ENCODE measurements at places on chromosomes 1 and 21.

- DNase-seq: no peak
These were observed 97.2 kb downstream of the PHTF1 start for GRCh38 chr1:113662101-113662500.

DNA sequence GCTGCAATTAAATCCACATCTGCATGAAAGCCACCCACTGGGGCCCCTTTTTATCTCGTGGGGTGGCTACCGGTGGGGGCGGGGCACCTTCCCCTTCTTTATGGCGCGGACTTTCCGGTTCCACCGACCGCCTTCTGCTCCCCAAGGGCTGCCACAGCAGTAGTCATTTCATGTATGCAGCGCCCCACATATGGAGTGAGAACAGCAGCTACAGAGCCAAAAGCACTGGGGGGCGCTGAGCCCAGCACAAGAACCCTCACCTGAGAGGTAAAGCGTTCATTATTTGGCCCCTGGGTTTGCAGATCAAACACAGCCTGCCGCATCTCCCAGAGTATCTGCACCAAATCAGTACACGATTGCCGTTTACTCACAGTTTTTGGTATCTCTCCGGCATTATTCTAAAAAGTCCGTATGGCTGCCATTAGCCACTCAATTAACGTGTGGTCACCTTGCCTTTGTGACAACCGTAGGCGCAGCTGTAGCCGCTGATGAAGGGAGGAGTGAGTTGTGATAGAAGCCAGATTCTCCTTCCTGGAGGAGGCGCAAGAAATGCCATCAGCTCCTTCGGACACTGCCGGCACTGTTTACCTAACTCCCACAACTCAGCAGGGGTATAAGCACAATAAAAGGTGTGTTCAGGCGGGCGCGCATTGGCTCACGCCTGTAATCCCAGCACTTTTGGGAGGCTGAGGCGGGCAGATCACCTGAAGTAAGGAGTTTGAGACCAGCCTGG, 30.4 kb upstream of the CR2 start:
- DNase-seq: no peak

DNA sequence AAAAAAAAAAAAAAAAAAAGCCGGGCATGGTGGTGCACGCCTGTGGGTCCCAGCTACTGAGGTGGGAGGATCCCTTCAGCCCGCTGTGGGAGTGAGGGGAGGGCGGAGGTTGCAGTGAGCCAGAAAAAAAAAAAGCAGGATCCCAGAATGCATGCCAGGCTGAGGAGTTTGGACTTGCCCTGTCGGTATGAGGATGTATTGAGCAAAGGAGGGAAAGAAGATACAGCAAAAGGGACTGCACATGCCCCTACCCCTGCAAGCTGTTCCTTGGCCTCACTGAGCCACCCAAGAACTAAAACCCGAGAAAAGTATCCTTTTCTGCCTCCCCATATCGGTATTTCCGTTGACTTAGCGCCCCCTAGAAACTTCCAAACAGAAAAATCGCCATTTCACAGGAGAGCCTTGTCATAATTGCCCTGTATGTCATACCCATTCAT, 1.3 kb upstream of the GPATCH4 start:
- no peak for DNase-seq

- DNase-seq: no peak
These were observed 14.7 kb downstream of the TMCO1 start for GRCh38 chr1:165753934-165754333.

- DNase-seq: no peak
These were observed 2.8 kb downstream of the RAB4A start for GRCh38 chr1:229273507-229274232.

GRCh38 chr1:150529017-150529416, 13.5 kb downstream of the FALEC start:
- no peak for DNase-seq

GRCh38 chr1:246947255-246947654, 15.5 kb upstream of the AHCTF1 start:
- no peak for DNase-seq

- no peak for DNase-seq
These were observed 3.4 kb downstream of the EPHA10 start for GRCh38 chr1:37761416-37762095.

GRCh38 chr1:58997060-58997411, 213.2 kb upstream of the JUN start:
- DNase-seq: no peak

- DNase-seq: no peak
These were observed 21.0 kb downstream of the NFYC start for GRCh38 chr1:40712405-40712944.

GRCh38 chr1:101371259-101371658, 134.4 kb downstream of the S1PR1 start:
- no peak for DNase-seq

DNA sequence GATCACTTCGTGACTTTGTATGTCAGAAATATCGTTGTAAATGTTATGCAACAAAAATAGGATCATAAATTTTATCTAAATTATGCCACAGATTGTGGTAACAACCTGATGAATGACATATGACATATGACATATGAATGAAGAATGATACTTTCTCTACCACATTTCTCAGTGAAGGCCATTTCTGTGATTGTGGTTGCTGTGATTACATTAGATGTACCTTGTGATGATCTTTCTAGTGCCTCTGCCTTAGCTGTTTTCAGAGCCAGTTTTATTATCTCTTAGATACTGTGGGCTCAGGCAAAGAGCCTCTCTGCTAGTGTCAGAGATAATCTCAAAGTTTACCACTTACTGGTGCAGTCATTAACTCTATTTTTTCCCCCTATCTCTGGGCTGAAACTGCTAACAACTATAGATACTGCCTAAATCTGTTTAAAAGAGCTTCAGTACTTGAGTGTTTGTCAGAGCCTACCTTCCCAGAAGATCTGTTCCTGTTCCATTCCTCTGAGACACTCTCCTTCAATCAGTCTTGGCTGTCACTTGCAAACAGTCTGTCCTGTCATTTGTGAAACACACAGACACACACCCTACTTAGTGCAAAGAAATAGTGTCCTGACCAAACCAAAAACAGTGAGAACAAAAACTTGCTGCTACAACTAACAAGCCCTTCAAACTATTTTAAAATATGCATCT, 55.5 kb downstream of the HMCN1 start:
- DNase-seq: no peak

- peak; percentile 98 for DNase-seq
These were observed 101.3 kb downstream of the IER5 start for GRCh38 chr1:181189691-181190363.

DNA sequence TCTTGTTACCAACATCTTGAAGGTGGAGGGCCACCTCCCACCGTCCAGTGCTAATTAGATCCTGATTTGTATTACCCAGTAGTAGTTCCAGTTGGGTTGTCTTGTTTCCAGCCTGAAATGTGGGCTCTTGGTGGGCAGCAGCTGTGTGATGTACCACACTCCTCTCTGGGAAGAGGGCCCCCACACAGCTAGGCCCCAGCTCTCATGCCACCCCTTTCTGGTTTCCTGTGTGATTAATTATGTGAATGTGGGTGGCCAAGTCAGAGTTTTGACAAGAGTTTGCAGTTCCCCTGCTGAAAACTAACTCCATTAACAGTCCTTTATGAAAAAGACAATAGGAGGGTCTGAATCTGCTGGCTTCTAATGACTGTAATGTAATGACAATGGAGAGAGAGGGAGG, 3.8 kb downstream of the HMGB4 start:
- no peak for DNase-seq

DNA sequence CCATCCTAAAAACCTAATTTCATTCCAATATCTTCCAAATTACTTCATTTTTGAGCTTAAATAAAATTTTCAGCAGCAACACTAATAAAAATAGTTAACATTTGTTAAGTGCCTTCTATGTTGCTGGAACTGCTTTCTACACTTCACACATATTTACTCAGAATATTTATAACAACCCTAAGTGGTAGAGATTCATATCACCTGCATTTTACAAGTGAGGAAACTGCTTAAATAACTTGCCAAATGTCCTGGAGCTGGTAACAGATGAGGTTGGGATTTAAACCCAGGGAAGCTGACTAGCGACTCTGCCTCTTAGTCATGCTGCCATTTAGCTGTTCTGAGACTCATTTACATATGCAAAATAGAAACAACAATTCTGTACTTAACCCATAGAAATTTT, 86.1 kb upstream of the PBX1 start:
- no peak for DNase-seq

- DNase-seq: no peak
These were observed 39.0 kb downstream of the APP start for GRCh38 chr21:26131554-26131953.

DNA sequence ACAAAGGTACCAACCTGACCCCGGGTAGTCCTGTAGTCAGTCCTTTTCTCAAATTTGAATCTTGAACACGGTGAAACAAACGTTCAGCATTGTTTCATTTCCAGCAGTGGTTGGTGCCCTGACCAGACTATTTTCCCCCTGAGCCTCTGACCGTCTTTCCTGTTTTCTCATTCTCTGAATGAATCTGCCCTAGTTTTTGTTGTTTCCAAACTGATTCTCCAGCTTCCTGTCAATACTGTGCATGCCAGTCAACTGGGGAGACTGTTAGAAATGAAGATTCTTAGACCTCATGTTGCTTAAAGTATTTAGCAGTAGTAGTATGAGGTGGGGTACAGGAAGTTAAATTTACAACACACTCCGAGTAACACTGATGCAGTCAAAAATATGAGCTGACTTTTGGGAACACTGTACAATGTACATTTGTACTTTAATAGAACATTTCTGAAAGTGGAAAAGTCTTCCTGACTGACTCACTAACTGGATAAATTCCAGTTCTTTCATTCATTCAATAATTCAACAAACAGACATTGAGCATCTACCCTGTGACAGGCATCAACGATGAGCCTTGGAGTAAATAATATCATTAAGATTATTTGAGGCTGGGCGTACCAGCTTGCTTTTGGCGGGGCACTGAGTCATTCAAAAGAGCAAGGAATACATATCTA, 26.0 kb upstream of the ZRANB2 start:
- DNase-seq: no peak

DNA sequence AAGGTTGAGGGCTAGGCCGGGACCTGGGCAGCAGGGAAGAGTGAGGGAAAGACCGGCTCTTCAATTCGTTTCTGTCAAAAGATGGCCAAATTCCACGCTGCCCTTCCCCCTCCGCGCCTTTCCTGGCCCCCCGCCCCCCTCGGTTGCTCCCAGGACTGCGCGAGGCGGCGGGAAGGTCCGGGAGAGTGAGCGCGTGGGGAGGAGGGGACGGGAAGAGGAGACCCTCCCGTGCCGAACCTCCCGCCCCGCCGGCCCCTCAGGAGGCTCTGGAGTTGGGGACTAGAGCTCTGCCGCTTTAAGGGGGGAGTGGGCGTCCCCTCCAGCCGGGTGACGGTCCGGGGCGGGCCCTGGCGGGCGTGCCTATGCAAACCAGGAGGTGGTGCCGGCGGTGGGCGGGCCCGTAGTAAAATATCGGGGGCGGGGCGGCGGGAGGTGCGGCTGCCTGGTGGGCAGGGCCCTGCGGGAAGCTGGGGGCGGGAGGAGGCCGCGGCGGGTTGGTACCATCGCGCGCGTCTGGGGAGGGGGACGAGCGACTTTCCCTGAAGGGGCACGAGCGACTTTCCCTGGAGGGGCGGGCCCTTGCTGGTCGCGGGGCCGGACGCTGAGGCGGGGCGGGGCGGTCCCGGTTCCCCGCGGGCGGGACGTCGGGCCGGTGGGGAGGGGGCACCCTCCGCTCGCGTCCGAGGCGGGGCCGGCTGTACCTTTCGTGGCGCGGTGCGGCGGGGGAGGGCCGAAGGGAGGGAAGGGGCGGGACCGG, 58.2 kb downstream of the BCL9 start:
- DNase-seq: no peak

GRCh38 chr1:216169351-216169750, 253.9 kb downstream of the USH2A start:
- DNase-seq: no peak

- no peak for DNase-seq
These were observed 3.8 kb upstream of the SSU72 start for GRCh38 chr1:1578371-1578940.

Measured in D721Med (cell line).